ENCODE measurements at places on chromosomes 1 and 21.

DNA sequence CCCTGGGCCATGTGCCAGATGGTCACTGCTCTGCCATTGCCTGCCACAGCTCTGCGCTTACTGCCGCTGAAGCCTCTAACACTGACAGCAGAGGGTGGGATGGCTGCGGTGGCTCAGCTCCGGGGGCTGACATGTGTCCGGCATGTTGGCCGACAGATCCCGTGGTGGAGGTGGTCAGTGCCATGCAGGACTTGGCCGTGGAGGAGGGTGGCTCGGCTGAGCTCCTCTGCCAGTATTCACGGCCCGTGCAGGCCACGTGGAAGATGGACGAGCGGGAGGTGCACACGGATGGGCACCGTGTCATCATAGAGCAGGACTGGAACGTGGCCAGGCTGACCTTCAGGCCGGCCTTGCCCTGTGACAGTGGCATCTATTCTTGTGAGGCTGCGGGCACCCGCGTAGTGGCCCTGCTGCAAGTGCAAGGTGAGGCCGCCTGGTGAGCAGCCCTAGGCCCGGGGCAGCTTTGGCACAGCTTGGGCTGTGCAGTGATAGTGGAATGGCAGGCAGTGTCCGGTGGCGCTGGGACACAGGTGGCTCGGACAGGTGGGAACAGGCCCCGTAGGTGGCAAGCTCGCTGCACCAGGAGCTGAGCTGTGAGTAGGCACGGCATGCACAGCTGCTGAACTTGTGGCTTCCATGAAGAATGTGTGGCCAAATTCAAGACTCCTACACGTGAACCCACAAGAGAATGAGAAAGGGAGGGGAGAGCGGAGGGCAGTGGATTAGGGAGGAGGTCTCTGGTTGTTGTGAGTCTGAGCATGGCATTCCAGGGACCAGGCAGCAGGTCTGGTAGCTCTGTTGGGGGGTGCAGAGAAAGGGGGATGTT, 91.8 kb downstream of the TRIM11 start:
- no peak for DNase-seq

GRCh38 chr1:186188736-186189135, 186.3 kb downstream of the TPR start:
- no peak for DNase-seq

- DNase-seq: no peak
These were observed 367.7 kb downstream of the VAV3 start for GRCh38 chr1:107597290-107597689.

DNA sequence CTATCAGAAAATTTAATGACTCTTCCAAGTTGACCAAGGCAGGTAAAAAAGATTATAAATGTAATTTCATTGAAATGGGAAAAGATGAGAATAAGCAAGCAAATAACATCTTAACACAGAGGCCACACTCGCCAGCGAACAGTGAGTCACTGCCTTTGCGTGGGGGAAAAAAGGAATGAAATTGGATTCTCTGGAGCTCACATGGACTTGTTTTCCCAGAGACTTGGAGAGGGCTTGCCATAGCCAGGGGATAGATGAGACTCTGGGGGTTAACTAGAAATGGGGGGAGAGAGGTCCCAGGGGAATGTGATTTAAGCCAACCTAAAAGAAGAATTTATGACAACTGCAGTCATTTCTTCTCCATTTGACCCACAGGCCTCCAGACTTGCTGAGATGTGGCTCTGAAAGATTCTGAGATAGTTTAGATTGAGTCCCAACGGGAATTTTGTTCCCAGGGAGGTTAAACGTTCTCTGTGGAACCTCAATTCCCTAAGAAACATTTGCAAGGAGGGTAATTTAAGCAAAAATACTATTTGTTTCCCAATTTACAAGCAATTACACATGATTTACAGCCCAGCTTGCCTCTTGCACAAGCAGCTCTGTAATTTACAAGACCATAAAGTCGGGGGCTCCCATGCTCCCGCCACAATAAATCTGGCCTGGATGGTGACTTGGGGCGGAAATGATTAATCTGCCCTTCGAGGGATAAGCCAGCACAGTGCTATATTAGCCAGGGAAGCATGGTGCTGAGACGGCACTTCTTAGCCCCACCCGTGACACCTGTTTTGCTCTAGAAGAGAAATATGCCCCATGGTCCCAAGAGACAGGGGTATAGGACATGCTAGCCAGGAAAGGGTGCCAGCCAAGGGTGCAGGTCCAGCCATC, 68.8 kb downstream of the GRIK3 start:
- no peak for DNase-seq

DNA sequence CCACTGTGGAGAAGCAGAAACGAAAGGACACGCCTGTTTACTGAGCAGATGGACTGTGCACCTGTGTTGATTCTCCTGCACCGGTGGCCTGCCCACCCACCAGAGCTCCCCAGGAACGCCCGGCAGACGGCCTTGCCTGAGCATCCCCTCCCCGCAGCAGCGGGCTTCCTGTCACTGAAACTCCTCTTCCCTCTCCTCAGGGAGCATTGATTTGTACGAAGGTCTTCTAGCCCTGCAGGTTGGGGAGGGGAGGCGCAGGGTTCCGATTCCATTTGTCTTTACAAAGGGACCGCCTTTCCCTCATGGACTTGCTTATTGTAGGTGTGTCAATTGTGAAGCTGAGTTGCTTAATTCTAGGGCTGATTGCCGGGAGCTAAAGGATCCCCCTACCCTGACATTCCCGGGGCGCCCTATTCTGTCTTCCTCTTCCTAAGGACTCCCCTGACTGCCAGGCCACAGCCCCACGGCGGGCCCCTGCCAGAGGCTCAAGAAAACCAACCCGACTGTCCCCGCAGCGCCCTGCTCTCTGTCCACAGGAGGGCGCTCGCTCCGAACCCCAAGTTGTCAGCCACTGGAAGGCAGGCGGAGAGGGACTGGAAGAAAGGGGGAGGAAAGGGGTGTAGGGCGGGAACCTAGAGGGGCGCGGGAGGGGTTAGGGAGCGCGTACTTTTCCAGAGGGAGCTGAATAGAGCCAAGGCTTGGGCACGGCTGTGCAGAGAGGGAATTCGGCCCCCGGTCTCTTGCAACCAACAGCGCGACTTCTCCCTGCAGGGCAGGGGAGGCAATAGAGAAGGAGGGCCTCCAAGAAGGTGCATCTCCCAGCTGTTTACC, 2.8 kb downstream of the S100A6 start:
- peak; percentile 84 for DNase-seq

DNA sequence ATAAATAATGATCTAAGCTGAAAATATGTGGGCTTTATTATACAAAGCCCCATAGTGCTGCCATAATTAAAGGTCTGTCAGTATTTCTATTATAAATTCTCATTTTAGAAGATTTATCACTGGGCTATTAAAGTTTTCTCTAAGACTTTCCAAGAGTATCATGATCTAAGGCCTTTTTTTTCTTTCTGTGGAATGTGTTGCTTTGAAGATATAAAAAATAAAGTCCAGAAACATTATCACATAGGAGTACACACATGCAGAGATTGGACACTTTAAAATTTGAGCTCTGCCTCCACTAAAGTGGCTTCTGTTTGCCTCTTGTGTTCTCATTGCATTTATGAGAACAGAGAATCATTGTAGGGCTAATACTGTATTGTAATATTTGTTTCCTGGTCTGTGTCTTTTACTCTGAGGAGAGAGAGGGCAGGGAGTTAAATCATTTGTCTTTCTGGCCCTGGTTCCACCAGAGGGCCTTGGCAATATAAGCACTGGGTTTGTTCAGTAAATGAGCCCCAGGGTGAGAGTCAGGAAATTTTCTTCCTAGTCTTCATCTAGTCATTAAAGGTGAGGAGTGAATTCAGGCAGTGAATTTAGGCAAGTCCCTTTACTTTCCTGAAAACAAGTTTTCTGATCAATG, 70.2 kb downstream of the NFIA start:
- DNase-seq: no peak

GRCh38 chr1:19495799-19496526, 10.6 kb upstream of the CAPZB start:
- no peak for DNase-seq

DNA sequence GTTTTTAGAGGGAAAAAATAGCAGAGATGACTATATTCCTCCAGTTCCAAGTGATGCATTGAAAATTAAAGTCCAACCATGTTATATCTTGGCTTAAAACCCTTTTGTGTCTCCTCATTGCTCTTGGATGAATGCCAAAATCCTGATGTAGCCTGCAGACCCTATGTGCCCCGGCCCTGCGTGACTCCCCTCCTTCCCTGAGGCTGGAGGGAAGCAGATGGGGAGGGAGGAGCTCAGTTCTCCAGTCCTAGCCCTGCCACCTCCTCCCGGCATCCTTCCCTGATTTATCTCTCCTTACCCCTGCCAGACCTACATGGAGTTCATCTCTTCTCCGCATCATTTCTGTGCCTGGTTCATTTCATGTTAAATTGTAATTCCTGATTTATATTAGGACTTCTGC, 397.4 kb downstream of the PTPRU start:
- no peak for DNase-seq

- no peak for DNase-seq
These were observed 19.7 kb downstream of the KPNA6 start for GRCh38 chr1:32127409-32128198.

- no peak for DNase-seq
These were observed 20.7 kb upstream of the ZNF326 start for GRCh38 chr1:89974256-89974655.

DNA sequence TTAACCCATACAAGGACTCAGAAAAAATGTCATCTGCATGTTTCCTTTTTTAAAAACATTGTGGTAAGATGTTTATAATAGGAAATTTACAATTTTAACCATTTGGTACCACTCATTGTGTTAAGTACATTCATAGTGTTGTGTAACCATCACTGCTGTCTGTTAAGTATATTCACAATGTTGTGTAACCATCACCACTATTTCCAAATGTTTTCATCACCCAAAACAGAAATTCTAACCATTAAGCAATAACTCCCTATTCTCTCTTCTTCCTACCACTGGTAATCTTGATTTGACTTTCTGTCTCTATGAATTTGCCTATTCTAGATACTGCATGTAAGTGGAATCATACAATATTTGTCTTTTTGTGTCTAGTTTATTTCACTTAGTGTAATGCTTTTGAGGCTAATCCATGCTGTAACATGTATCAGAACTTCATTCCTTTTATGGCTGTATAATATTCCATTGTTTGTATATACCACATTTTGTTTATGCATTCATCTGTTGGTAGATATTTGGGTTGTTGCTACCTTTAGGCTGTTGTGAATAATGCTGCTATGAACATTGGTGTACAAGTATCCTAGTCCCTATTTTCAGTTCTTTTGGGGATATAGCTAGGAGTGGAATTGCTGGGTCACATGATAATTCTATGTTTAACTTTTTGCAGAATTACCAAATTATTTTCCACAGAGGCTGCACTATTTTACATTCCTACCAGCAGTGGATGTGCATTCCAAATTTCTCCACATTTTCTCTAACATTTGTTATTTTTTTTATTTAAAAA, 14.1 kb downstream of the HIPK1 start:
- DNase-seq: no peak

DNA sequence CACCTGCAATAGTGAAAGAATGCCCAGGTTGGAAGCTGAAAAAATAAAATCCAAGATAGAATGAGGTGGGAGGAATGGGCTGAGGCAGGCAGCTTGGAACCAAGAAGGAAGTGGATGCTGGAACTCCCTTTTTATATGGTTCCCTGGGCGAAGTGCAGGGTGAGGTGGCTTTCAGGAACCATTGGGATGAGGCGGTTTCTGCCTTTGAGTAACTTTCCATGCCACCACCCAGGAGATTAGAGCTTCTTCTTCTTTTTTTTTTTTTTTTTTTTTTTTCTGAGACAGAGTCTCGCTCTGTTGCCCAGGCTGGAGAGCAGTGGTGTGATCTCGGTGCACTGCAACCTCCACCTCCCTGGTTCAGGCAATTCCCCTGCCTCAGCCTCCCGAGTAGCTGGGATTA, 17.8 kb upstream of the MRPS6 start:
- DNase-seq: no peak

DNA sequence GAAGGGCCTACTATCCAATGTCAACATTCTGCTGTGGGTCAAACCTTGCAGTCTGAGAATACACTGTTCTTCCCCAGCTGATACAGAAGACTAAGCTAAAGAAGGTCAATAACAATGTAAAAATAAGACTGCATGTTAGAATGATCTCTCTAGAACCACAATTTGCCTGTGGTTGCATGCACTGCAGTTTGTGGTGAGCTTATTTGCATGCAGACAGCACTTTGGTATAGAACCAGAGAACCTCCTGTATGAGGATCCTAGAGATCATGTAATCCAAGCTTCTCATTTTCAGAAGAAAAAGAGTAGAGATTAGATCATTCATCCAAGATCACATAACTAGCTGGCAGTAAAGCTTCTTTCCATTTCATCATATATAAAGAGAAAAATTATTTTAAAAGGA, 15.8 kb downstream of the SYNJ1 start:
- DNase-seq: no peak
